ENCODE measurements at places on chromosomes 3 and 15.
A peak's percentile ranks its signal among the peaks of the same experiment; 100 is the strongest.

DNA sequence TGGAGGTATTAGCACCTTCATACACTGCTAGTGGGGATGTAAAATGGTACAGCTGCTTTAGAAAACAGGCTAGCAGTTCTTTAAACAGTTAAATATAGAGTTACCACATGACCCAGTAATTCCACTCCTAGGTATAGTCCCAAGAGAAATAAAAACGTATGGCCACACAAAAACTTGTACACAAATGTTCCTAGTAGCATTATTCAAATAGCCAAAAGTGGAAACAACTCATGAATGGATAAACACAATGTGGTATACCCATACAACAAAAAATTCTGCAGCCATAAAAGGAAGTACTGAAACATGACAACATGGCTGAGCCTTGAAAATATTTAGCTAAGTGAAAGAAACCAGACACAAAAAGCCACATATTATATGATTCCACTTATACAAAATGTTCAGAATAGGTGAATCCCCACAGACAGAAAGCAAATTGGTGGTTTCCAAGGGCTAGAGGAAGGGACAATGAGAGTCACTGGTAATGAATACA, 40.8 kb upstream of the KLF13 start:
- DNase-seq = no peak

- DNase-seq = no peak
Observed at GRCh38 chr15:98257290-98257689, 296.8 kb downstream of the ARRDC4 start.

- peak; percentile 89 for DNase-seq
Observed at GRCh38 chr3:97821774-97822358, at the start of gene CRYBG3. CRYBG3 (plus strand) TSS chr3:97822011; CDS start chr3:97822207, 196 bp downstream.

DNA sequence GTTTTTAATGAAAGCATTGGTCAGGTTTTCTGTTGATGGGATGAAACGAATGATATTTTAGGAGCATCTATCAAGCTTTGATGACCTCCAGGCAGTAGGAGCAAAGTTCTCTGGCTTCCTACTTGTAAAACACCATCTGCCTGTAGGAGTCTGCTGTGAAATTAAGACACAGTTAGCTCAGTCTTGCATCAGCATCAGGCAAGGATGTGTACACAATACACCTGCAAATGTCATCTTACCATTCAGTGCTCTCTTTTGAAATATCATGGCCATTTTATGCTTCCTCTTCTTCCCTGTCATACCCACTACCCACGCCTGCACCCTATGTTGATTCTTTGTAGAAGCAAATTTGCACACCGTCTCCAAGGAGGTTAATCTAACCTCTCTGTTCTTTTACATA, 38.2 kb downstream of the B3GALNT1 start:
- no peak for DNase-seq

DNA sequence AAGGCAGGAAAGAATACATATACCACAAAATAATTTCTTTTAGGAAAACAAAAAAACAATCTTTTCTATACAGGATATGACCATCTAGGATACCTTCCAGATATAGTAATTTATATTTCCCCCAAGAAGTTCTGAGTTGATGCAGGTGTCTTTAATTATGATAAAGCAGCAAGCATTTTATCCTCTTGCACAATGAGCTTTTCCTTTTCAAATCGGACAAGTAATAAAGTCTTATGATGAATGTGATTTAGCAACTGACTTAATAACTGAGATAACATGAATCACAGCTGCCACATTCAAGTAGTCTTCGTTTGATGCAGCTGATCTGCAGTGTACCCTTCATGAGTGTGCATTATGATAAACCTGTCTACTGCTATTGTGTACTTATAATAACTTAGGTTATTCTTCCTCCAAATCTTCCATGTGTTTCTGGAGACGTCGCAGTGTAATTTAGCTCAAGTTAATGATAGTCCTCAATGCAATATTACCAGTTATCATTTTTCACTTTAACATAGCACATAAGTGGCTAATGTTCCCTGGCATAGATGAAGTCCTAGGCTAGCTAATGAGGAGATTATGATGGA, 260.3 kb upstream of the MRPL3 start:
- DNase-seq = no peak

- no peak for DNase-seq
Observed at GRCh38 chr3:16406166-16406565, 107.3 kb downstream of the RFTN1 start.

DNA sequence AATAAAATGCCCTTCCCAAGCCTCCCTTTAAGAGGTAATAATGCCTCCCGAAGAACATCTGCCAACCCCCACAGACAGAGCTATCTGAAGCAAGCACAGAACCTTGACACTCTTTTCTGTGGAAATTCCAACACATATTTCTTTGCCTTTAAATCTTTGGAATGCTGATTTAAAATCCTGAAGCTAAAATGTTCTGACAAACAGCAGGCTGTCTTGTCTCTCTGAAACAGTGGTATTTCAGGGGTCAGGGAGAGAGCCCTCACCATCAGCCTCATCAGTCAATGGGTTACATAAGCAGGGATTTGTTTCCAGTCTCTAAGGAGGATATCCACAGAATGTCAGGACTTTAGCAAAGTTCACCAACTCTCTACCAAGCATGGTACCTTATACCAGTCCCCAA, 27.8 kb upstream of the ARHGEF3 start:
- DNase-seq = no peak

DNA sequence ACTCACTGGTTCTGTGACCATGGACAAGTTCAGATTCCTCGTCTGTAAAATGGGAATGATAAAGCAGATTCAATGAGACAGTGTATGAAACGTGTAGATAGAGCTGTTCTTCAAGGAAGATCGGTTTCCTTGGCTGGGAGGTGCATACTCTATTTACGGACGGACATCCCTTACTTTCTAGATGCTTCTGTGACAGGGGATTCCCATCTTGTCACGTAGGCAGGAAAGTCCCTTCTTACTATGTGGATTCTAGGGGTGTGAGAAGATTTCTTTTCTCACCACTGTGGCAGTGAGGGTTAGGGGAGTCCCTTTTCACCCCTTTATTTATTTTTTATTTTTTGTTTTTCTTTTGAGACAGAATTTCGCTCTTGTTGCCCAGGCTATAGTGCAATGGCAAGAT, 180.9 kb upstream of the TBL1XR1 start:
- DNase-seq = no peak

DNA sequence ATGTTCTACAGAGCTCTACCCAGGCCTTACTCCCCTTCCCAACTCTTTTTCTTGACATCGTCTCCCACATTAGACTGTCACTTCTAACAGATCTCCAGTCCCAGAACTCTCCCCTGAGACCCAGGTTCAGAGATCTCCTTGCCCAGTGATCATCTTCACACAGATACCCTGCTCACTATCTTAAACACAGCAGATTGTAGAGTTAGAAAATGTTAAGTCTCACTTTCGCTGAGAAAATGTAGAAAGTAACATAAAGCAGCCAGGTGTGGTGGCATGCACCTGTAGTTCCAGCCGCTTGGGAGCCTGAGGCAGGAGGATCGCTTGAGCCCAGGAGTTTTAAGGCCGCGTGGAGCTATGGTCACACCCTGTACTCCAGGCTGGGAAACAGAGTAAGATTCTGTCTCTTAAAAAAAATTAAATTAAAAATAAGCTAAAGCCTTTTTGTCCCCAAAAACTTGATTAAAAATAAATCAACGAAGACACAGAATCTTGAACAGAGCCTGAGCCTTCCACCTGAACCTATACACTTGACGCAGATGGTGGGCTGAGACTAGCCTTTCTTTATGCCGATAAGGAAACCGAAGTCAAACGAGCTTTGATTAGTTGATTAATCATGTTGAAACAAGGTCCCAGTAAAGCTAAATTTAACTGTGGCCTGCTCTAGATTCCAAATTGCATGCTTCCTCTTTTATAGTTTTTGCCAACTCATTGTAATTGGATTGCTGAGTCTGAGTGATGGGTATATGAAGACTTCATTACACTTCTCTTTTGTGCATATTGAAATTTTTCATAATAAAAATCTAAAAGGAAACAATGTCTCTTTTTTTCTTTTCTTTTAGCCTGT, 31.3 kb upstream of the BLM start:
- DNase-seq = no peak

DNA sequence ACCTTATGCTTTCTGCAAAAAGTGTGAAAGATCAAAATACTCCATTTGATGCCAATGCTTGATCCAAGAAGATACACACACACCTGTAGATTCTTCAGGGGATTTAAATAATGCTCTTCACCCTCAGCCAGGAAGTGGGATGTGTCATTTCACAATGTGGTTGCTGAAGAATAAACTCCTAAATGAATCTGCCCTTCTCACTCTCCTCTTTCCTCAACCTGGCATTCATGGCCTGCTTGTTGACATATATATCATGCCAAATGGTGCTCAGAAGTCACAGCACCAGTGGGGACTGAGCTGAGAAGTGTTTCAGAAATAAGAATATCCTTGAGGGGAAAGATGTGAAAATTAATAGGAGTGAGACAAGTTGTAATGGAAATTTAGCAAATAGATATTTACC, 146.6 kb upstream of the ARHGEF26 start:
- DNase-seq = no peak

DNA sequence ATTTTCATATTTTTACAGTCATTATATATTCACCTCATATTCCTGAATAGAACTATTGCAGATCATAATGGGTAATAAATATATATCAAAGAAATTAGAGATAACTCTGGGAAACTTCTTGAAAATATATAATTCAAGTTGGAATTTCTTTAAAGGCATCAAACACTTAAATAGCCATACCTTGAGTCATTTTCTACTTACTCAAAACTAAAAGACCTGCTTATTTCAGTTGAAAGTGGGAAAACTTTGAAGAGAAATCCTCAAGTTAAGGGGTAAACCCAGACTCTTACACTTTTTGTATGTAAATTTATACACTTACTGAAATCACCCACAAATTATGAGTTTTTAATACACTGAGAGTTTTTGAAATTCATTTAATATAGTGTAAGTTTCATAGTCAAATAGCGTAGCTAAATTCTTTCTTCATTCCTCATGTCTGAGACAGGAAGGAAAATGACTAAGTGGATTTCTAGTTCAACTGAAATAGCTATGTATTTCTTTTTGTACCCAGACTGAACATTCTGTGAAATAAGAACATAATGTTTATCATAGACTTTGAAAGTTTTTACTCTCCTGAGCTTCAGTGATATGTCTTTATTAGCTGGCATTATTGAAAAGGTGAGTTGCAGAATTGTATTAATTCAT, 4.6 kb upstream of the ALCAM start:
- peak; percentile 64 for DNase-seq

- DNase-seq = peak; percentile 61
Observed at GRCh38 chr3:12705981-12706380, 42.1 kb upstream of the RAF1 start.

DNA sequence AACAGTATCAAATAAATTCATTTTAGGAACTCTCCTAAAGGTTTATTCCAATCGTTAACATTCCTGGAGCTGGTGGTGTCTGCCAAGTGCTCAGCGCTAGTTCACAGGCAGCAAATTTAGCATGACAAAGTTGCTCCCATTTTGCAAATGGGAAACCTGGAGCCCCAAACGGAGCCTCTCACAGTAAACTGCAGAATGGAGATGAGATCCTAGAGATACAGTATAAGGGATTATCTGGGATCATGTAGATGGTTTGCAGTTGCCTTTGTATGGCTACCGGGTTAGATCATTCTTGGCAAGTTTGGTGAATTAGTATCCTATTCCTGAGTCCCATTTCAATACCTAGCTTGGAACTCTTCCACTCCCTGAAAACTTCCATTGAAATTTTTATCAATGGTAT, 173.7 kb downstream of the CDIN1 start:
- no peak for DNase-seq

DNA sequence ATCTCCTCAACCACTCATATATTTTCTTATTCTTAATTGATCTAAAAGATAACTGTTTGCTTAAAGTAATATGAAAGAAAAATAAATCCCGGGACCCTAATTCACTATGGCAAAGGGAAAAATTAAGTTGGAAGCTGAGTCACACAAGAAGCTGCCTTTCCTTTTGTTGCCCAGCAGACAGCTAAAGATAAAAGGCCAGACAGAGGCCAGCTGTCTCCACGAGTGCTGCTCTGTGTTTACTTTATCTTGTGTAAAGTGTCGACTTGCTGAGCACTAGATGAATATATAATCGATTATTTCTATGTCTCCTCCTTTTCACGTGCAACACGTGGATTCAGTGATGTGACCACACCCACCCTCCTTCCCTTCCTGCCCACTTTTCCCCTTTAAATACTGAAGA, 52.8 kb upstream of the NSMCE3 start:
- DNase-seq = peak; percentile 26

- no peak for DNase-seq
Observed at GRCh38 chr3:141385406-141386125, 17.3 kb downstream of the ZBTB38 start.

DNA sequence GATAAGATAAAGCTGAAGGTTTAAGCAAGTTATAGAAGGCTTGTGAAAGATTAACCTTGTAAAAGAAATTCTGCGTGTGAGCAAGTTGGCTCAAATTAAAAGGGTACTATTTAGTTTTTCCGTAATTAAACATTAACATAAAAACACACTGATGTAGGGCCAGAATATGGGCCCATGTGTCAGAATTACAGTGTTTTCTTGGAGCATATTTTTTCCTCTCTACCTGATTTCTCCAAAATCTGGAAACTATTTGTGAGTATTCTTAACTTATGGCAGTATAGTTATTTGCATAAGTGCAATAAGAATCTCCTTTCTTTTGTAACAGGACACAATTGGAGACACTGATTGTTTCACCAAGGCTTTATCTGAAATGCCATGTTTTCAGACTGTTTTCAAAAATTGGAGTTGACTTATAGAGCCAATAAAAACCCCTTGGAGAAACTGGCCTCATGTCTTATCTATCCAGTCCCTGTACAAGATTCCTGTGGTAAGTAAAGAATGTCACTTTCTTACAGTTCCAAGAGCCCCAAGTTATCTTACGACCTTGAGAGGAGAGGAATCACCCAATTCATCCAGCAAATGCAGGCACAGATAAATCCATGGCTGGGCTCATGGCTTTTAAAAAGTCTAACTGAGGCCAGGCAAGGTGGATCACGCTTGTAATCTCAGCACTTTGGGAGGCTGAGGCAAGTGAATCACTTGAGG, 47.8 kb upstream of the P2RY1 start:
- DNase-seq = no peak
